NCI-H1436 (cell line): ENCODE measurements at places on chromosomes 5 and 9.

GRCh38 chr5:79074641-79075040, 5.1 kb downstream of the BHMT2 start:
- DNase-seq: no peak

DNA sequence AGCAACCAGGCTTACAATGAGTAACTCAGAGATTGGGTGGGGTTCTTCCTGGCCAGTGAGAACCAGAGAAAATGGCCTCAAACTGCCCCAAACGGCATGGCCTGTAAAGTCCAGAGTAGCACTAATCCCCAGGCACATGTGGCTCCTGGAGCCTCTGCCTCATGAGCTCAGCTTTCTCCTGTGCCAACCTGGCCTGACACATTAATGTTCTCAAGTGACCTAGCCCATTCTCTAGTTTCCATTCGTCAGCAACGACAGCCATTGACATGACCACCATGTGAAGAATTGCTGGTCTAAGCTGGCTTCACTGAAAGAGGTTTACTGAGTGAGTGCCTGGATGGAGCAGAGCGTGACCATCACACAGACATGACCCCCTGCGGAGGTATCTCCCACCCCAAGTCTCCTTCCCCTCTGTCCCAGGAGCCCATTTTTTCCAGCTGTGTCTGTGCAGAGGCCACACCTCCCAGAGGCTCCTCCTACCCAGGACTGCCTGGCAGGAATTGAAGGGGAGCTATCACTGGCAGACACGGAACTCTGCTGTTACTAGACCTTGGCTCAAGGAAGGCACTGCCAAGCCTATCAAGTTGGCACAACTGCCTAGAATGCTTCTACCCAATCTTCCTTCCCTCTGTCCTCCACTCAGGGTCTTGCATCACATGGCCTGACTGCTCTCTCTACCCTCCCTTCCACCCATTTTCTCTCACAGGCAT, 59.0 kb upstream of the BOD1 start:
- DNase-seq: no peak

DNA sequence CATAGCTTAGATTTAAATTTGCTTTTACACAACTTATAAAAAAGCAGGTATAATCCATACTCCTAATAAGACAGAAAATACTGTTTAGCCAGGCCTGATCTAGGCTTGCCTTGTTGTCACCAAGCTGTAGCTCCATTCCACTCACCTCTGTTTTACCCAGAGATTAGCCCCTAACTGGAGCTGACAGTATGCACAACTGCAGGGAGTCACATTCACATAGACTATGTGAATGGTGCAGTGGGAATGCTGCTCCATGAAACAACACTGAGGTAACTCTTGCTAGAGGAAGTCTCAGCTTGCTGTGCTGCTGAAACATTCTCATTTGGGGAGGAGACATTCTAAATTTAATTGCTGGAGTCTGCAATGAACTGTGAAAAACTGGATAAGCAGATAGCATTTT, 209.1 kb downstream of the TMEM232 start:
- DNase-seq: no peak

GRCh38 chr5:107303171-107303968, 367.4 kb downstream of the EFNA5 start:
- no peak for DNase-seq

GRCh38 chr5:87413343-87413645, 564 bp upstream of the CCNH start:
- no peak for DNase-seq

DNA sequence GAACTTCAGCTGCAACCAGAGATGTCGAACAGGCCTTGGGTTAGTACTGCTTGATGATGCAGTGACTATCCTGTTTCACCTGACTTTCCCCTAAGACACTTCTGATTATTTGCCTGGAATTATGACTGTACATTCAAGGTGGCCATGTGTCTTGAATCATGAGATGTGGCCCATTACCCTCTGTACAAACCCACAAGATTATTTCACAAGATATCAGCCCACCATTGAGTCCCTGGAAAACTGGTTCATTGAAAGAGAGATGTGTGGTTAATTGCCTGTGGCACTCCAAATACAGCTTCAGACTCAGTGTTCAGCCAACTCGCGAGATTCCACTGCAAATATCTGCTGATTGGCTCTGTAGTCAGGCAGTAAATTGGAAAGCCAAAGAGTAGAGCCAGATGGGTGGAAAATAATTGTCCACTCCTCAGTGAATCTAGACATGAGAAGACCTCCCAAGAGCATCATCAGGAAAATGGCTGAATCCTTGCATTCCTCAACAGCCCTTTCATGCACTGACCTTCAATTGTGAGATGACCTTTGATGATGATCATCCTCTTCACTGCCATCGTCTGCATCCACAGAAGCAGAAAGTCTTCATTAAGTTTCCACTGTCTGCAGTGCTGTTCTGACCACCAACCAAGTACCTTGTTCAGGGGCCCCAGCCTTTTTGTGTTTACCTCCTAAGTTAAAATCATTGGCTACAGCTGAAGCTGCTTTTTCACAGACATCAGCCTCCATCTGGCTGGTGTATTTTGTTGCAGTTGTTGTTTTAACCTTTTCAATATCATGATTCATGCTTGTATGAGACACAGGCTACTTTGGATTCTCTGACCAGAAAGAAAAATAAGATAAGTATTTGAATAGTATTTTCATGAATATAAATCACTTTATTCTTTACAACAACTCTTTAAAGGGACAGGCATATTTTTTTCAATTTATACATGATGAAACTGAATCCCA, 75.2 kb downstream of the ESM1 start:
- DNase-seq: no peak

DNA sequence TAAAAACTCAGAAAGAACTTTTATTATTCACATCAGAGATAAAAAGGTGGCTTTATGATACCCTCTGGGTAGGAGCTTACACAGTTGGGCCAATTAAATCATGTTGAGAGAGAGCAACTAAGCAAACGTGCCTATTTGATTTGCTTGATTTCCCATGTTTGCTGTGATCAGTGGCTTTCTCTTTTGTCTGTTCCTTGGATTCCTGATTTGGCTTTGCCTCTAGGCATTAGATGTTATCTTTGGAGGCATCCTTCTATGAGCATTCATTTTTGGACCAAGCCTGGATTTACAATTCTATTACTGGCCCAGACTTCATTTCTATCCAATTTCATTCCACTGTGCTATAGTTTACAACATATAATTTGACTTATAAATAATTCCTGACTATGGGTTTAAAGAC, 35.9 kb downstream of the VCAN start:
- no peak for DNase-seq

DNA sequence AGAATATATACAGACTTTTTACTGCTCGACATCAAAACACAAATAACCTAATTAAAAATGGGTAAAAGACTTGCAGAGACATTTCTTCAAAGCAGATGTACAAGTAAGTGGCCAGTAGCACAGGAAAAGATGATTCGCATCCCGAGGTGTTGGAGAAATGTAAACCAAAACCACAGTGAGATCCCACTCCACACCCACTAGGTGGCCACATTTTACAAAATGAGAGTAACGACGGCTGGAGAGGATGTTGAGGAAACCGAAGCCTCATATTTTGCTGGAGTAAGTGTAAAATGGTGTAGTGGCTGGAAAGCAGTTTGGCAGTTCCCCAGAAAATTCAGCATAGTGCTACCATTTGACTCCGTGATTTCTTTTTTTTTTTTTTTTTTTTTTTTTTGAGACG, 21.3 kb upstream of the GBGT1 start:
- DNase-seq: peak; percentile 18

- DNase-seq: no peak
These were observed 14.4 kb upstream of the BOD1 start for GRCh38 chr5:173630724-173631365.

- no peak for DNase-seq
These were observed 133.0 kb downstream of the SLC28A3 start for GRCh38 chr9:84207491-84207951.

- no peak for DNase-seq
These were observed 14.7 kb upstream of the ADRB2 start for GRCh38 chr5:148811756-148812155.

DNA sequence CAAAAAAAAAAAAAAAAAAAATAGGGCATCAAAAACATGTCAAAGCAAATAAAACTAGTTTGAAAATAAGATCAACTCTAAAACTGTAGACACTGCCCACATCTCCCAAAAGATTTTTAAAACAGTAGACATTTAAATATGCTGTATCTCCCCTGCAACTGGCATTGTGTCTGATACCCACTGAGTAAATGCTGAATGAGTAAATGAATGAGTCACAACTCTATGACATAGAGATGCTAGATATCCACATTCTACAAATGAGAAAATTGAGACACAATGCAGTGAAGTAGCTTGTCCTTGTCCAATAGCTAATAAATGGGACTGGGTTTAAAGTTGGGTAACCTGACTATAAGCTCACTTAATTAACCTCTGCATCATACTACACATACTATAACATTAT, 14.1 kb upstream of the MAP1B start:
- DNase-seq: no peak

GRCh38 chr5:60325870-60326269, 374.1 kb downstream of the DEPDC1B start:
- DNase-seq: no peak

- no peak for DNase-seq
These were observed 463.3 kb downstream of the IRX1 start for GRCh38 chr5:4058899-4059298.
